ENCODE measurements at places on chromosomes 6 and 20. TPM values are rescaled to one million over a fixed set of nuclear protein-coding genes. Genes with fewer than 3 reads are reported as not detected.

- no peak for ATAC-seq
Measured at GRCh38 chr20:7696311-7696710, 243.9 kb downstream of the HAO1 start.

GRCh38 chr6:166526937-166527336, 59.5 kb downstream of the RAMACL start:
- no peak for ATAC-seq

- no peak for ATAC-seq
Measured at GRCh38 chr20:43910564-43910963, 4.1 kb upstream of the TOX2 start.

DNA sequence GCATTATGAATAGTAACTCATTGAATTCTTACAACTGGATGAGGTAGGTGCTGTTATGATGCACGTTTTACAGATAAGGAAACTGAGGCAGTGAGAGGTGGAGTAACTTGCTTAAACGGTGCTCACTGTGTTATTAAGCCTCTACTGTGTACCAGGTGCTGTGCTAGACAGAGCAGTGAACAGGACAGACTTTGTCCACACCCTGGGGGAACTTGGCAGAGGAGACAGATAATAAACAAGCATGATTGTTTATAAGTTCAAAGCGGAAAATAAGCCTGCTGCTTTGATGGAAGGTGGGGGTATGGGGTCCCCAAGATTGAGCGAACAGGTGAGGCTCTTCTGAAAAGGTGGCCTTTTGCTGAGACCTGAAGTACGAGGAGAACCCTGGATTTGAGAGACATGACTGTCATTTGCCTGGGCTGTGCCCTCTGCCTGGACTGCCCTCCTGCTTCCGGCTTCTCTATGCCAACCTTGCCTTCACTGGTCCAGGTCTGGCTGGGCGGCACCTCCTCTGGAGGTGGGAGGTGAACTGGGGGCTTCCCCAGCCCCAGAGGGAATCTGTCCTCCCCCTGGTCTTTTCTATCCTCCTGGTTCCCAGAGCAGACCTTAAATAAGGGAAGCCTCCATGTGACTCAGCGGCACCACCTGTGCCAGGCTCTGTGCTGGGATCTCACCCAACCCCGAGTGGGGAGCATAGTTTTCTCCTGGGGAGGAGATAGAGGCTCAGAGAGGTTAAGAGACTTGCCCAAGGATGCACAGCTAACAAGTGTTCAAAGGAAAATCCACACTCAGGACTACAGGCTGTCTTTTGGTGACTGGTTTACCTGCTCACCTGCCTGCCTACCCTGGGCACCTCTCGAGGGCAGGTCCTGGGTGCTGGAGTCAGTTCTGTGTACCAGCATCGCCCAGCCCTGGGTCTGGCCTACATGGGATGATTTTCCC, 59.1 kb downstream of the CEBPB start:
- ATAC-seq, result no peak

- no peak for ATAC-seq
Measured at GRCh38 chr20:50788045-50788991, 6.5 kb upstream of the BCAS4 start.

DNA sequence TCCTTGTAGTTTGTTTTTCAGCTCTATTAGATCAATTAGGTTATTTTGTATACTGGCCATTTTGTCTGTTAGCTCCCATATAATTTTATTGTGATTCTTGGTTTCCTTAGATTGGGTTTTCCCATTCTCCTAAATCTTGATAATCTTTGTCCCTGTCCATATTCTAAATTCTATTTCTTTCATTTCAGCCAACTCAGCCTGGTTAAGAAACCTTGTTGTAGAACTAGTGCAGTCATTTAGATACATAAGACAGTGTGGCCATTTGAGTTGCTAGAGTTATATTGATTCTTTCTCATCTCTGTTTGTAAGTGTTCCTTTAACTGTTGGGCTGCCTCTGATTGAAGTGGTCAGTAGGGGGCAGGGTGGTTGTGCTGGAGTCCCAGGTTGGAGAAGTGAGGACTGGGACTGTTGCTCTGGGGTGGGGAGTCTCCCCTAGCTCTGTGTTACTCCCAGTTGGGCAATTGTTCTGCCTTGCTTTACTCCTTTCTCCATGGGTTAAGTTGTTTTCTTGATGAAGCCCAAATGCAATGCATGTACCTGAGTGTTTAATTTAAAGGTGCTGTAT, 98.8 kb upstream of the NRN1 start:
- no peak for ATAC-seq

DNA sequence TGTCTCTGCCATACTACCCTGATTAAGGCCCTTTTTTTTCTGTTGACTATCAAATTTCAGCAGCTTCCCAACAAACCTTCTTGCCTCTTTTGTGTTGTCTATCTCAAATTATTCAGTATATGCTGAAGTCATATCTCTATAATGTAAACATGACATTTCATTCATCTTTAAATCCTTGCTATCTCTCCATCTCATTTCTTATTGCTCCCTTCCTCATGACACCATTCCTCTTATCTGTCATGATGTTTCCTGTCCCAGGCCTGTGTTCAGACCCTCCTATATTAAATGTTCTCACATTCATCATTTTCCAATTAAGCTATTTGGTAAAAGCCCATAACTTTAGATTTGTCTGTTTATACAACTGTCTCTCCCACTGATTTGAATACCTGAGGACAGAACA, 482.6 kb downstream of the EPM2A start:
- ATAC-seq, result no peak

DNA sequence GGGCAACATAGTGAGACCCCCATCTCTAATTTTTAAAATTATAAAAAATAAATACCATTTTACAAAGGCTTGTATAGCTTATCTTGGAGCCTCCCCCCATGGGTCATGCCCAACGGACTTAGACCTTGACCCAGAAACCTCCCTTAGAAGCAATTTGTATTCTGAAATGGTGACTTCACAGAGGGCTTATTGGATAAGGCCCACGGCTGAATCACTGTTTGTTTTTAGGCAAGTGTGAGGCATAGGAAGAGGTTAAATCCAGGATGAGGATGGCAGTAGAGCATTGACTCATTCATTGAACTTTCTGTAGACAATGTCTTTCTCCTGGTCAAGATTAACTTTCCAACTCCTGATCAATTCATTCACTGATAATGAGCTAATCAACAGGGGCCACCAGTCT, 6.2 kb upstream of the SNAI1 start:
- no peak for ATAC-seq

The WDR27 gene
- total RNA-seq, result 14.5 TPM
